ENCODE measurements at places on chromosomes 3 and 15.
A peak's percentile ranks its signal among the peaks of the same experiment; 100 is the strongest.

DNA sequence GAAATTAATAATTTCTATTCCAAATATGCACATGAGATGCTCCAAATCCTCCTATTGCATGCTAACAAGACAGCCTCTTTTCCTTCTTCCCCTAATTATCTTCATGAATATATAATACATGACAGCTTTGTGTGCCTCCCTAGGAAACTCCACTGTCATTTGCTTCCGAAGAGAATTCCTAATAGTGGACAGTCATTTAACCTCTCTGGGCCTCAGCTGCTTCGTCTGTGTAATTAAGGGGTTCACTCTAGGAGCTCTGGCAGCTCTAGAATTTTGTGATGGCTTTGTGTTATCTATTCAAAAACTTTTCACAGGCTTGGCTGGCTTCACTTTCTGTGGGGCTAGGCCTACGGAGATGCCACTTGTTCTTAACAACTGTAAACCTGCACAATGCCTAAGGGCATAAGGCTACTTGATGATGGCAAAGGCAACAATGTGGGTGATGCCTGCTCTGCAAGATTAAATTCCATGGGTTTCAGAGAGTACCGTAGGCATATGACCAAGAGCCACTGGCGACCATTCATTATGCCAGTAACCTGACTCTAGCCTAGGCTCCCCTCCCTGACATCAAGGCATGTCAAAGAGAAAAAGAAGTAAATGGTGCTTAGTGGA lies 333.8 kb upstream of the UMPS start:
- DNase-seq: no peak

GRCh38 chr3:41199866-41200668 lies 762 bp downstream of the CTNNB1 start:
- DNase-seq: peak; percentile 30

GRCh38 chr3:130480736-130481135 lies 36.2 kb upstream of the COL6A6 start:
- no peak for DNase-seq

- DNase-seq: no peak
Observed at GRCh38 chr3:179398574-179399231, 51.2 kb downstream of the MFN1 start.

DNA sequence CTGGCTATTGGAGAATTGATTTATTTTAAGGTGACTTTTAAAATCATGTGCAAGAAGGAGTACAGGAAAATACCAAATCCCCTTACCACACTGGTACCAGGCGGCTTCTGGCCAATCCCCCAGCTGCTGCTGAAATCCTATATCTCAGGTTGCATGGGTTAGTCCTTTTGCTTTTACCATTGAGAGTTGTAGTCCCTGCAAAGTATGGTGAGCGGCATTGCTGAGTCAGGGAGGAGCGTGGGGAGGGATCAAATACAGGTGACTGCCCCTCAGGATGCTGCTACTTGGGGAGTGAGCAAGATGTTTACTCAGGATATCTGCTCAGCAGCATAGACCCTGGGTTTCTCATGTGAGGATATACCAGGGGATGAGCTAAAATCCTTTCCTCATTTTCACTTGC lies 131.9 kb upstream of the STAC start:
- no peak for DNase-seq

- DNase-seq: no peak
Observed at GRCh38 chr15:21261396-21261964, 178.8 kb downstream of the POTEB3 start.

DNA sequence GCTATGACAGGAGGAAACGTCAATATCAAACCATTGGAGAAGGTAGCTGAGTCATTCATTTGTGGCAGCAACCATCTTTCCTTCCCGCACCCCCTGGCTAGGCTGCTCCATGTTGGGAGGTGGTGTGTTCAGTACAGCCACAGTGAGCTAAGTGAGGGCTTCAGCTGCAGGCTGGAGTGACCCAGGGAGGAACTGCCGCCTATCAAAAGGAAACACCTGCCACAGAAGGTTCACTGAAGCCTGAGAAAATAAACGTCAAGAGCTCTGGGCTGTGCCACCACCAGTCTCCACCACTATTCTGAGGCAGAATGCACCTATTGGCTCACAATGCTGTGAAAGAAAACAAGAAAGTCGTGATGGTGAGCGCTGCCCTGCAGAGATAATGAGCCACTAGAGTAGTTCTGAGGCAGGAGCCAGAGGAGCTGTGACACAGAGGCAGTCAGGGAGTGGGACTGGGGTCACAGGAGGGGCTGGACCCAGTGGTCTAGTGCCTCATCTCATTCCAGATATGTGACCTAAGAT lies 34.8 kb upstream of the CD47 start:
- no peak for DNase-seq

GRCh38 chr15:43826029-43826507 lies 734 bp upstream of the WDR76 start:
- DNase-seq: no peak

- no peak for DNase-seq
Observed at GRCh38 chr3:148078658-148079057, 619.0 kb upstream of the AGTR1 start.

GRCh38 chr15:92907229-92907628 lies 7.1 kb downstream of the CHD2 start:
- no peak for DNase-seq

- no peak for DNase-seq
Observed at GRCh38 chr15:70378126-70379031, 280.7 kb upstream of the TLE3 start.

All from Ammon's horn (tissue), 1 donor.